ENCODE measurements at places on chromosomes 13 and 19.

DNA sequence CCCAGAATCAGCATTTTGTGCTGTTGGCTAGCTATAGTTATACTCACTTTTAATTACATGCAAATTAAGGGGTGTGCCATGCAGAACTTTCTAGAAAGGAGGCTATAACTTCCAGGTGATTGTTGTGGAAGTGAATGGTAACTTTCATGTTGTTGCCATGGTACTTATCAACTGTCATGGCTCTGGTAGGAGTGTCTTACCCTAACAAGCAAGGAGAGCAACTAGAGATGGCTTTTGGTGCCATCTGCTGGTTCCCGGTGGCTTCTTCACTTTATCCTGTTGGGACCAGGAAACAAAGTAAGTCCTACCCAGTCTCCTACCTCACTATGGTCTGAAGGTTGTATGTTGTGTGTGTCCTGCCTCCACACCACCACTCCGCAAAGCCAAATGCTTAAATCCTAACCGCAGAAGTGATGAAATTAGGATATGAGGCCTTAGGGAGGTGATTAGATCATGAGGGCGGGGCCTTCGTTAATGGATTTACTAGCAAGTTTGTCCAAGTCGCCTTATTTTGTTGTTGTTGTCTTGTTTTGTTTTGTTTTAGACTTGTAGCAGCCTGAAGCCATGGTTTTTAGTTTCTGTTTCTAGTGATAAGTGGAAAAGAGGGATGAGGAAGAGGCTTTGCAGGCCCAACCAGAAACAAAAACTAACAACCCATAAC lies 22.6 kb downstream of the FBXL12 start:
- DNase-seq, result peak; percentile 92

- DNase-seq, result no peak
Observed at GRCh38 chr19:13460045-13460444, 46.2 kb downstream of the CACNA1A start.

DNA sequence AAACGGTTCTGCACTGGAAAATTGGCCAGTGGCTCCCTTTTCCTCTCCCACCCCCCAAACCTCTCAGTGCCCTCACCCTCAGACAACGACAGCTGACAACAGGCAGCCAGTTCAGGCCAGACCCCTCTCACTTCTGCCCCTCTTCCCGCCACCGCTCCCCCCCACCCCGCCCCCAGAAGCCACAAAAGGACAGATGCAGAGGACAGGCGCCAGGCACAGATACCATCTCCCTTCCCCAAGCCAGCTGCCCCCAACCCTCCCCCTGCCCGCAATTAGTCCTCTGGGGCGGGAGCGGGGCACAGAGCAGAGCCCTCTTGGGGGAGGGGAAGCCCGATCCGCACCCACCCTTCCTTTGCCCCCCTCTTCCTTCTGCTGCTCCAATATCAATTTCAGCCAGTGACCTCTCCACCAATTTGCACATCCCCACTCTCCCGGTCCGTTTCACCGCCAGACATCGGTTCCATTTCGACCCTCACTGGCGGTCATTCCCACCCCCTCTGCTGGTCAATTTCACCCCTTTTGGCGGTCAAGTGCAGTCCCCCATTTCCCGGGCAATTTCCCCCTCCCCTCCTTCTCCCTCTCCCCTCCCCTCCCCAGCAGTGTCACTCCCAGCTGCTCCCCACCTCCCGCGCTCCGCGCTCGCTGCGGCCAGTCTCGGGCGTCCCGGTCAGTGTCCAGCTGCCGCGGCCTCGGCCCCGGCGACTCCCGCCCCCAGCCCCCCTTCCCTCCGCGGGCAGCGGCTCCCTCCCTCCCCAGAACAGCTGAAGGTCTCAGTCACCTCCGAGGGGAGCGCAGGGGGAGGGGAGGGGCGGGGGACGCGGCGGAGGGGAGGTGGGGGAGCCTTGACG lies at the start of gene SHD:
Gene SHD, plus strand, starts transcription at position 848 of the 848 bp plus-strand sequence. CDS start 798 bp downstream, outside the sequence.
- no peak for DNase-seq

- peak; percentile 65 for DNase-seq
Observed at GRCh38 chr19:56837492-56838023, 3.0 kb downstream of the PEG3 start.

DNA sequence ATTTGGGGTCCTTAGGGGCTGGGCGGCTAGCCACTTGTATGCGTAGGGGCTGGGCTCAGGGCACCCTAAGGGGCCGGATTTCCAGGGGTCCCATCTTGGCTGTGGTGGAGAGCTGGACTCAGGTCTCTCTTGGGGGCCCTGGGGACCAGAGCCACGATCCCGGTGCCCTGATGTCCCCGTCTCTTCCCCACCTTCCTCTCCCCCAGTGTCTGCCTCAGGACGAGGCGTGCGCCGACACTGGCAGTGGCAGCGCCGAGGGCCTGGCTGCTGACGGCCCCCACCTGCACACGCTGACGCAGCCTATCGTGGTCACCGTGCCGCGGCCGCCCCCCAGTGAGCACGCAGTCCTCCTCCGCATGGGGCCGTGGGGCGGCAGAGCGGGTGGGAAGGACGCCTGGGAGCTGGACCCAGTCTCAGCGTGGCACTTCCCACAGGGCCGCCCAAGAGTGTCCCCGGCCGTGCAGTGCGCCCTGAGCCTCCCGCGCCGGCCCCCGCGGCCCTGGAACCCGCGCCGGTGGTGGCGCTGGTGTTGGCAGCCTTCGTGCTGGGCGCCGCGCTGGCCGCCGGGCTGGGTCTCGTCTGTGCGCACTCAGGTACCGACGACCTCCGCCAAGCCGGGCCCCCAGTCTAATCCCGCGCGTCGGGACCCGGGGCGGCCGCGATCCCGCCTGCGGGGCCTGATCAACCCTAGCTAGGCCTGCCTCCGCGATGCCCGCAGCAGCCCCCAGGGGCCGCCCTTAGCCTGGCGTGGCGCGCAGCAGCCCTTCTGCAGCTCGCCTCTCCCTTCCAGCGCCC lies 2.7 kb upstream of the SNAPC2 start:
- DNase-seq, result no peak

DNA sequence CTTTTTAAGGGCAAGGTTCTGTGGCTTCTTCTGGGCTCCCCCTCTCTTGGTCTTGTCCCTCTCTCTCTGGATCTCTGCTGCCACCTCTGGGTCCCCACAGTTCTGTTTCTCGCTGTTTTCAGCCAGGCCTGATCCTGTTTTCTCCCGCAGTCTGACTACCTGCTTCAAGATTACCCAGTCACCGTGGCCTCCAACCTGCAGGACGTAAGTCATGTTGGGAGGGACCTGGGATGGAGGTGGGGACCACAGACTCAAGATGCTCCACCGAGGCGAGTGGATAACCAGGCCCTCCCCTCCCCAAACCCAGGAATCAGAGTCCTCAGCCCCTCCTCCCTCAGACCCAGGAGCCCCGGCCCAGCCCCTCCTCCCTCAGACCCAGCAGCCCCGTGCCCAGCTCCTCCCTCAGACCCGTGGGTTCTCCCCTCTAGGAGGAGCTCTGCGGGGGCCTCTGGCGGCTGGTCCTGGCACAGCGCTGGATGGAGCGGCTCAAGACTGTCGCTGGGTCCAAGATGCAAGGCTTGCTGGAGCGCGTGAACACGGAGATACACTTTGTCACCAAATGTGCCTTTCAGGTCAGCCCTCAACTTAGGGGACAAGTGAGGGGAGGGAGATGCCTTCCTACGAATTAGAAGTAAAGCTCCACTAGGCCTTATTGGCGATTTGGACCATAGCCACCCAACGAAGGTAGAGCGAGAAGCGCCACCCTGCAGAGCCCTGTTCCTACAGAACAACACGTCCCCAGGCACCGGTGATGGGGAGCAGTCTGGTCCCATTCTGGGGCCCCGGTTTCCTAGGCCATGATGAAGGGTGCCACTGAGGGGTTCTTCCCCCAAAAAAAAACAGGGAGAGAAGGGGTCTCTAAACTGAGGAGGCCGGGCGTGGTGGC lies 2.2 kb downstream of the FLT3LG start:
- no peak for DNase-seq

- no peak for DNase-seq
Observed at GRCh38 chr13:112890316-112891145, 78.5 kb upstream of the MCF2L start.

DNA sequence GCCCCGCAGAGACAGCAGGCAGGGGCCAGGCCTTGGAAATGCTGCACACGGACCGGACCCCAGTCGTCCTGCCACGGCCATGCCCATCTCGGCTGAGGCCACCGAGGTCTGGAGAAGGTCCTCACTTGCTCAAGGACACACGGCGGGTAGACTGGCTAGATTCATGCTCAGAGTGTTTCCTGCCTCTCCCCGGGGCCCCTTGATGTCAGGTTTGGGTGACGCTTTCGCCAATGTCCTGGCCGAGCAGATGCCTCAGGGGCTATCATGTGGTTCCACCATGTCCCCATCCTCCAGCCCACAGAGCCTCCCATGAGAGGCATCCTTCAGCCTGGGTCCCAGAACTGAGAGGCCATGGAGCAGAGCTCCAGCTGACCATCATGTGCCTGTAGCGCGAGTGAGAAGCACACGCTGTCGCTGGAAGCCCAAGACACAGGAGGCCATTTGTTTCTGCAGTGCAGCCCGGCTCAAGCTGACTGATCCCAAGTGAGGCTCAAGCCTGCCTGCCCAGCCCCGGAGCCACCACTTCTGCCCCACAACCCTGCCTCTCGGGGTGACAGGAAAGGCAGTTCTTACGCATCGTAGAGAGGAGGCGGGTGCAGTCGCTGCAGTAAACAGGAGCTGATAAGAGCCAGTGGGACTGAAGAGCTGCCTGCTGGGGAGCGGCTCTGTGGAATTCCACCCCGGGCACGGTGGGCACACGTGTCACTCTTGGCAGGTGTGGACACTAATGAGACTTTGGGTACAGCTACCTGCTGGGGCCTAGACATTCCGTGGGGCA lies 53.9 kb upstream of the GAS6 start:
- no peak for DNase-seq

GRCh38 chr19:3665681-3666544 lies 34.4 kb downstream of the PIP5K1C start:
- peak; percentile 51 for DNase-seq

- no peak for DNase-seq
Observed at GRCh38 chr13:79767126-79767525, 286.2 kb downstream of the NDFIP2 start.

DNA sequence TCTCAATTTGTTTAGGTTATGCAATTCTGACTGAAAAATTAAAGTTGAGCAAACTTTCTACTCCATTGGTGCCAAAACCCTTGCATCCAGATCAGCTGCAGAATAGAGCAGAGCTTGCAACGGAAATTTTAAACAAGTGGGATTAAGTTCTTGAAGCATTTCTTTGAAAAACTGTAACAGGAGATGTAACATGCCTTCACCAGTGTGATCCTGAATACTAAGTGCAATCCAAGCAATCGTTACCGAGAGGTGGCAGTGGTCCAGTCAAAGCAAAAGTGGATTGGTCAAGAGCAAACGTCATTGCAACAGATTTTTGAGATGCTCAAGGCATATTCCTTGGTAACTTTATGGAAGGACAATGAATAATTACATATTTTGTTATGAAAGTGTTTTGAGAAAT lies 841.1 kb upstream of the SLITRK5 start:
- DNase-seq, result no peak

DNA sequence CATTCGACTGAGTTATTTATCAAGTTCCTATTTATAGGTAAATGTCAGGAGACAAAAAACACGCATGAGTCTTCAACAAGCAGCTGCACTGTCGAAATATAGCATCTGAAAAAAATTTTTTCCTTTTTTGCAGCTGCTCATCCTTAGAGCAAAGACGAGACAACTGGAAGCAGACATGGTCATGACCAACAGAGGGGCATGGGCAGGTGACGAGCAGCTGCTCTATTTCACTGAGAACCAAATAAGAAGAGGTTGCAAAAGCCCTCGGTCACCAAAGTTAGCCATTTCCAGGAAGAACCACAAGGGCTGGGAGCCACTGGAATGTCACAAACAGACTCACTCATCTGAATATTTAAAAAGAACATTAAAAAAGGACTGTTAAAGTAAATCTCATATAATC lies 22.2 kb downstream of the SOHLH2 start:
- no peak for DNase-seq

- DNase-seq, result no peak
Observed at GRCh38 chr13:81473366-81473899, 1132.5 kb upstream of the SPRY2 start.

GRCh38 chr13:59607780-59608233 lies 555.9 kb downstream of the DIAPH3 start:
- DNase-seq, result no peak

- no peak for DNase-seq
Observed at GRCh38 chr13:111506621-111507020, 186.2 kb downstream of the TEX29 start.

DNA sequence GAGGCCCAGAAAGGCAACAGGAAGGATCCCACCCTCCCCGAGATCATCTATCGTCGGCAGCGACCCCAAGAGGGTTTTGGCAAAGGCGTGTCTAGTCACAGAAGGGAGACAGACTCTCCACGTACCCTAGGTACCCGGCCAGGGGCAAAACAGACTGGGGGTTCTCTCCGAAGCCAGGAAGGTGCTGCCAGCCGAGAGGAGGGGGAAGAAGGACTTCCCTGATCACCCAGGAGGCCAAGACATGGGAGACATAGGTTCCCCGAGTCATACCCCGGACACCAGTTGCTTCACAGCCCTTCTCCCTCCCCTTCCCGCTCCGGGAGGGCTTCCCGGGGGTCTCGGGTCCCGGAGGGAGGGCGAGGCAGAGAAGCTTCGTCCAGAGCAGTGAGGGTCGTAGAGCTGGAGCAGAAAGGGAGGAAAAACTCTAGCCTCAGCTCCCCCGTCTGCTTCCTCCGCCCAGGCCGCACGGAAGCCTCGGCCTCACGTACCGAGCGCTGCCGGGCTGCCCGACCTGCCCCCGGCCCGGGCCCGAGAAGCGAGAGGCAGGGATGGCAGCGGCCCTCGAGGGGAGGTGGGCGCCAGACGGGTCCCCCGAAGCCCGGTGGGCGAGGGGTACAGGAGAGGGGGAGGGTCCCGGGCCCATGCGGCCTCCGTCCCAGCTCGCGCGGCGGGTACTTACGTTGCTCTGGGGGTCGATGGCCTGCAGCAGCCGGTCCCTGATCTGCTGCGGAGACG lies 644 bp downstream of the MED26 start:
- peak; percentile 26 for DNase-seq

- DNase-seq, result no peak
Observed at GRCh38 chr13:73449252-73449651, 390.4 kb downstream of the KLF5 start.

DNA sequence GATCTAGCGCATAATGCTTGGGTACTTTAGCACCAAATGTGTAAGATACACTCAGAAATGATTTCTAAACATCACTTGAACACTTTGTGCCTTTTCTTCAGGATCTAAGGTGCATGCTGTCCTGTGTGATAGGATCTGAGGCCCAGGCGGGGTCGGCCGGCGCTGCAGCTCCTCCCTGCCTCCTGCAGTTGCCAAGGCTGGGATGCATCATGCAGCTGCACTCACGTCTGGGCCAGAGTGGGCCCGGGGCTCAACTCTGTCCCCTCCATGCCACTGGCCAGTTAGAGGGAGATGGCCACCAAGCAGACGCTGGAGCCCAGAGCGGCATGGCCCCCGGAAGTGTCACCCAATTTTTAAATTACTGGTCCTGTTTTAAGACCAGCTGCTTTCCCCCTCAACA lies 29.3 kb upstream of the CD33 start:
- no peak for DNase-seq

DNA sequence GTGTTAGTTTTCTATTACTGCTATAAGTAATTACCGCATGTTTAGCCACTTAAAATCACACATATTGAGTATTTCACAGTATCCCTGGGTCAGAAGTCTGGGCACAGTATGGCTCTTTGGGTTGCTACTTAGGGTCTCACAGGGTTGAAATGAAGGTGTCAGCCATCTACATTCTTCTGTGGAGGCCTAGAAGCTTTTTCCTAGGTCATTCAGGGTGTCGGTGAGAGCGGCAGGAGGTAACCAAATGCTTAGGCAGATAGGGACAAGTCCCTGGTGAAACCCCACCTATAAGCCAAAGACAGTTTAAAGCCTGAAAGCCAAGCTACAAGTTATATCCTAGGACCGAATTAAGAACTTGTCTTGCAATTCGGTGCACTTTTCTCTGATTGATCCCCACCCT lies 856.7 kb downstream of the PCDH17 start:
- no peak for DNase-seq
